Stimulated activated CD4-positive, alpha-beta T cell treated with anti-CD3 and anti-CD28 coated beads, Interleukin-2, amount 100 ng/mL, for 24 hours (primary cell): ENCODE measurements at places on chromosomes 1 and 21.

DNA sequence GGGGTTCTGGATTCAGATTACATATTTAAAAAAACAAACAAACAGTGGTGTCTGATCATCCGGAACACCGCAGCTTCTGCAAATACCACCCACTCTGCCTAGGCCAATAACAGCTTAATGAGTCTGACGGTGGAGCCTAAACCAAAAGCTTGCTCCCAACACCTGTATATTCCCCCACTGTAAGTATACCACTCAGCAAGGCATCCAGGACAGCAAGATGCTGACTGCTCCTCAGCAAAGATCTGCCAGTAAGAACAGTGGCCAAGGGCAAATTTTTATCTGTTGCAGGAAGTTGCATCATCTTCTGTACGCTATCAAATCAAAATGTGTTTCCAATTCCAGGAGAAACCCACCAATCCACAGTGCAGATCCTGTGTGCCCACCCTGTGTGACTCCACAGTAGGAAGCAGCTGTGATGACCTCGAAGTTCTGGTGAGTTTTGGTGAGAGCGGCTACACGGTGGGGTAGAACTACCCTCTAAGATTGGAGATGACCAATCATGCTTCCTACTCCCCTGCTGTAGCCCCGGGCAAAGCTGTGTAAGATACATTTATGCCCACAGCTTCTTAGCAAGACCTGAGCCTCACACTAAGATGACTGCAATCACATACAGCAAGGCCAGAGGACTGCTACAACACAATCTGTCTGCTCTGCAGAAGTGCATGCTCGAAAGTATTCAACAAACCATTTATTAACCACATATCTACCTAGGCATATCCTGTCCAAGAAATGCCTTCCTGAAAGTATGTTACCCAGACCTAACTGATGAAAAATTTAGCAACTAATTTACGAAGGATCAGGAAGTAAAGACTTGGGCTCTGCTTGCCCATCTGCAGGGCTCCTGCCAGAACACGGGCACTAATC lies 30.5 kb downstream of the SIPA1L2 start:
- DNase-seq = no peak

GRCh38 chr1:68745451-68745850 lies 248.6 kb upstream of the DEPDC1 start:
- no peak for DNase-seq

GRCh38 chr1:116906812-116907211 lies 2.9 kb upstream of the PTGFRN start:
- DNase-seq = no peak

DNA sequence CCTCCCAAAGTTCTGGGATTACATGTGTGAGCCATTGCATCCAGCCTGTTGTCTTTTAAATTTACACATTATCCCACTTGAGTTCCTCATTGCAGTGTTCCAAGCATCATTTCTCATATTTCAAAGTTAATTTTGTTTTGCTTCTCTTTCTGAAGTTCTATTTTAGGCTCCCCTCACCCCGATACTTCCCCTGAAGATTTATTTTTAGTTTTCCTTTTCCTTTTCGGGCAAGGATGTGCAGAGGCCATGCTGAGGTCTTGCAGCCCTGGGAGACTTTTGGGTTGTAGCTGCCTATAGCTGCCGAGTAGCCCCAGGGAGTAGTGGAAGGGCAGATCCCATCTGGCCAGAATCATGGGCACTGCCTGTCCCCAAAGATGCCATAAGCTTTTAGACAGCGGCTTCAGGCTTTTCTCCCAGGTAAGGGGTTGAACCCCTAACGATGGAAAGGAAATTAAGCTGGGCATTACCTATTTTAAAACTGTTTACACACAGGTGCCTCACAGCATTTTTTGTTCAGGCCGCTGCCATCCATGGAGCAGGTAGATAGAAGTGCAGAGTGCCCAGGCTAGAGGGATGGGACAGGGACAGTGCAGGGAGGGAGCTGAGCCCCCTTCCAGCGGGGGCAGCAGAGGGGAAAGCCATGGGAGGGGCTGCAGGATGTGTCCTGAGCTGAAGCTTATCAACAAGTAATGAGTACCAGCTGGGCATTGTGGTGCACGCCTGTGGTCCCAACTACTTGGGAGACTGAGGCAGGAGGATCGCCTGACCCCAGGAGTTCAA lies 15.9 kb downstream of the PSEN2 start:
- DNase-seq = no peak

GRCh38 chr1:114075105-114075504 lies 78.6 kb downstream of the SYT6 start:
- DNase-seq = no peak

DNA sequence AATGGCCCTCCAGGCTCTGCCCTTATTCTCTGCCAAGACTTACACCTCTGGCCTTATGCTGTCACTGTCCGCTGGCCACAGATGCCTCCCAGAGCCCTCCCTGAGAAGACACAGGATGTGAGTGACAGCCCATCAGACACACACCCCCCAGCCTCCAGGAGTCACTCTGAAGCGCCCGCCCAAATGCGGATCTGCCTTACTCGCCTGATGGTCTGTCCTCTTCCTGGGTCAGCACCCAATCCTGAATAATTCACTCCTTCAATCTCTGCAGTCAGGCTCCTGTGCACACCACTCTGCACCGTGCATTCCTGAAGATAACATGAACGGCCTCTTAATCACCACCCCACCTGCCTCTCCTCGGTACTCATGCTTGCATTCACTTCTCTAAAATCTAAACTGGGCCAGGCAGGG lies 14.7 kb downstream of the CLSTN1 start:
- DNase-seq = no peak

DNA sequence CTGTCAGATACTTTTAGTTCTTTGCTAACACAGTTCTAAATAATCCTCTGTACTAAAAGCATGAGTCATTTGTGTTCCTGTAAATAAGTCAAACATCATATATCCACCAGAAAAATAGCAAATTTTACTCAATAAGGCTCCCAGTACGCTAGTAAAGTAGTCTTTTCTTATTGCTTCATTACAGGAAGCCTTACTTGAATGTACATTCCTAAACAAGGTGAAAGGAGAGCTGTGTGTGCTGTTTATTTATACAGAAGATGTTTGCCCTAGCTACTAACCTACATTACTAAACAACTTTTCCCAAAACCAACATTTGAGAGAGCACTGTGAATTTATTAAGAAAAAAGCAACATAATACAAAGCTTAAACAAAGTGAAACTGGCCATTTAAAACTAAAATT lies 52.0 kb downstream of the ZNHIT6 start:
- no peak for DNase-seq
